ENCODE measurements at places on chromosomes 2 and 18.
A peak's percentile ranks its signal among the peaks of the same experiment; 100 is the strongest.

DNA sequence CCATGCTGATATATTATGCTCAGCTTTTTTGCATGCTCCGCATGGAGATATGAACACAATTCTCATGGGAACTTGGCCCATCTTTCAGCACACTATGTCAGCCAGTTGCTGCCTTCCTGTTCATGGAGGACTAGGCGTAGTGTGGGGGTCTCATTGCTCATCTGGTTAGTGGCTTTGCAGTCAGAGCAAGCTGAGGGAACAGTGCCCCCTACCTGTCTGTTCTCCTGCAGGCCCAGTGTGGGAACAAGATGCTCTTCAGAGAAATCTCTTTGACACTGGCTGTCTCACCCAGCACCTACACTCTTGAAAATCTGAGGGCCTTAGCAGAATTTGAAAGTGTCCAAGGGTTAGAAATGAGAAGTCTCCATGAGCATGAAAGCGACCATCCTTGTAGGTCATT, 47.1 kb downstream of the SPTBN1 start:
- peak; percentile 48 for DNase-seq

DNA sequence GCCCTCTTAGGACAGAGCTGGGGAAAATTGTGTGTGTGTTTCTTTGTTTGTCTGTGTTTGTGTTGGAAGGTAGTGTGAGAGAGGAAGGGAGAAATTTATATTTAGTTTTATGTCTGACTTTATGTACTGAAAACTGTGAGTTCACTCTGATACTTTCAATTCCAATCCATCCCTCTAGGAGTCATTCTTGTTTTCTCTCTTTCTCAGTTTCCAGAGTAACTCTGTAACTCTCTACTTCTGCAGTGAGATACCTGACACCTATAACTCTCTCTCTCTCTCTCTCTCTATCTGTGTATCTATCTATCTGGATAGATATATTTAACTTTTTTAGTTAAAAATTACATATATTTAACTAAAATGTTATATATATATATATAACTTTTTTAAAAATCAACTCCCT, 128.7 kb downstream of the UBR3 start:
- no peak for DNase-seq

GRCh38 chr2:88187038-88187676, 17.0 kb downstream of the THNSL2 start:
- DNase-seq: peak; percentile 59

DNA sequence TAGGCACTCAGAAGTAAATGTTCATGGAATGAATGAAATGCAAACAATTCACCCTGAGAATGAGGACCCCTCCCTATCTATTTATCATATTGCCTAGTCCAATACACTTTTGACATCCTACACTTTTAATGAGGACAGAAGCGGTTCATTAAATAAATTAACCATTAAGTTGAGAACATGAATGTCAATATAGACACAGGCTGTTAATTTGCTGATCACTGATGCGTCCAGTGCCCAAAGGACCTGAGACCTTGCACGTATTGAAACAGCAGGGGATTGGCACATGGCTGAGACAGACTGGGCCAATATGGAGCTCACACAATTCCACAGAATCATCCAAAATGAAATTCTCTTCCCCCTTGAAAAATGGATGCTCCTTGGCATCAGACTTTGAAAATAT, 430.0 kb downstream of the SLC4A3 start:
- DNase-seq: no peak

DNA sequence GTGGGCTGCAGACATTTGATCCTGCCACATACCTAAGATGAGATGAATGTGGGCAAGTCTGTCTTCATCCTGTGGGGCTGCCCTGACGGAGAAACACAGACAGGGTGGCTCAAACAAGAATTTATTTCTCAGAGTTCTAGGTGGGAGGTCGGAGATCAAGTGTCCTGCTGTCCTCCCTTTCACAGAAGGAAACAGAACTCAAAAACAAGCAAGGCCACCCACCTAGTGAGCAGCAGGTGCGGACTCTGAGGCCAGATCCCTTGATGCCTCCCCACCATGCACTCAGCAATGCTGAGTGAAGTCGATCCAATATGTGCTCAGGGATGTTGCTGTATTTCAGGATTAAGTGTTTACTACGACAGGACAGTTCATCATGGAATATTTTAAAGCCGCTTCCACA, 63.0 kb upstream of the SNTG2 start:
- DNase-seq: no peak
